ENCODE measurements at places on chromosomes 6 and 20.

DNA sequence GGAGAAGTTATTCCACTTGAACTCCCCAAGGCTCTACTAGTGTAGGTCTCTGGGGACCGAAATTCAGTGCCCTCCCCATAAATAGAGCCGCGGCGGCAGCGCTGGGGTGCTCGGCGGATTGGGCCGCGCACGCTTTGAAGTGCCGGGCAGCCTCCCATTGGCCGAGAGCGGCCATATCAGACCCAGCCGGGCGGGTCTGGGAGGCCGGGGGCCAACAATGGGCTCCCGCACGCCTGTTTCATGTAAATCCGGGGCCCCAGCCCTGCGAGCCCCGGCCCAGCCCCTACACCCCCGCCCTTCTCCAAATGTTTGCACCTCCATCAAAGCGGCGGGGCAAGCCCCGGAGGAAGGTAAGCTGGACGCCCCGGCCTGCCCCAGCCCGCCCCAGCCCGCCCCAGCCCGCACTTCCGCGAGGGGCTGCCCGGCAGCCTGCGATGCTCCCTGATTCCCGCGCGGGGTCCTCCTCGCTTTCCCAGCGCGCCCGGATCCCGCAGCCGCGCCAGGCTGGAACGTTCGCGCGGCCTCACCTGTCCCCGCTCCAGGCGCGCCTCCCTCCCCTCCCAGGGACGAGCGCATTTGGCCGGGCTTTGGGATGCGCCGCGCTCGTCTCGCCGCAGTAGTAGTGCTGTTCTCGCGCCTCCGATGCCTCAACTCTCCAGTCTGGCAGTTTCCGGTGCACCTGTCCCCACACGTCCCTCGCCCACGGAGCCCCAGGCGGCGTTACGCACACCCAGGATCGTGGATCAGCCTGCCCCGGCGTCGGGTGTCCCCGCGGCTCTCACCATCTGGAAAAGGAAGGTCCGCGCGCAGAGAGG, at the start of gene TBXT:
Gene TBXT, minus strand, starts transcription at position 51 of the 815 bp plus-strand sequence. CDS start 260 bp downstream, outside the sequence.
- no peak for DNase-seq

- no peak for DNase-seq
Observed at GRCh38 chr6:151658091-151658490, 149.4 kb upstream of the ESR1 start.

GRCh38 chr6:133040094-133040802, 200.9 kb upstream of the EYA4 start:
- DNase-seq, result no peak

DNA sequence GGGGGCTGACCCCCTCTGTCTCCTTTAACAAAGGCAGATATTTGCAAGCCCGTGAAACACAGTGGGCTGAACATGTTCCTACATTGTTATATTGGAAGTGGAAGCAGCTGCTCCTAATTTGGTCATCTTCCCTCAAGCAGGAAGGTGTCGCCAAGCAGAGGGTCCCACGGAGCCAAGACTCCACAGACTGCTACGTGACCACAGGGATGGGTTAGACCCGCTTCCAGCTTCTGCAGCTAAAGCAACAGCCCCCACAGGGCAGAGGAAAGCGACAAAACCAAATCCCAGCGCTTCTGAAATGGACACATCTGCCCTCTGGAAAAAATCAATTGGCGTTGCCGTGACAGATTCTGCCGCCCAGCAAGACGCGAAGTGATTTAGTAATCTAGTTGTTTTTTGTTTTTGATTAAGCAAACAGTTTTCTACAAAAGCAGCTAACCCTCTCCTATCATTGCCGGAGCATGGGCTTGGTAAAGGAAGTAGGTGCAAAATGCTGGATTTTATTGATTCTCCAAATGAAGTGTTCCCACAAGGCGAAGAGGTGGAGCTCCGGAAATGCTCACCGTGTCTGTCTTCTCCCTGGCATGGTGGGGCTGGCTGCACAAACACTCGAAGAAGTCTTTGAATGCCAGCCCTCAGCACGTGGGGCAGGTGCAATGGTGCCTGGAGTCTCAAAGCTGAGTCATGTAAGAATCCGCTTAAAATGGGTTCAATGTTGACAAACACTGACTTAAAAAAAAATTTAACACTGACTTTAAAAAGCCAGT, 79.4 kb upstream of the FRMD1 start:
- DNase-seq, result no peak

- no peak for DNase-seq
Observed at GRCh38 chr6:15462717-15463525, 199.9 kb downstream of the DTNBP1 start.

DNA sequence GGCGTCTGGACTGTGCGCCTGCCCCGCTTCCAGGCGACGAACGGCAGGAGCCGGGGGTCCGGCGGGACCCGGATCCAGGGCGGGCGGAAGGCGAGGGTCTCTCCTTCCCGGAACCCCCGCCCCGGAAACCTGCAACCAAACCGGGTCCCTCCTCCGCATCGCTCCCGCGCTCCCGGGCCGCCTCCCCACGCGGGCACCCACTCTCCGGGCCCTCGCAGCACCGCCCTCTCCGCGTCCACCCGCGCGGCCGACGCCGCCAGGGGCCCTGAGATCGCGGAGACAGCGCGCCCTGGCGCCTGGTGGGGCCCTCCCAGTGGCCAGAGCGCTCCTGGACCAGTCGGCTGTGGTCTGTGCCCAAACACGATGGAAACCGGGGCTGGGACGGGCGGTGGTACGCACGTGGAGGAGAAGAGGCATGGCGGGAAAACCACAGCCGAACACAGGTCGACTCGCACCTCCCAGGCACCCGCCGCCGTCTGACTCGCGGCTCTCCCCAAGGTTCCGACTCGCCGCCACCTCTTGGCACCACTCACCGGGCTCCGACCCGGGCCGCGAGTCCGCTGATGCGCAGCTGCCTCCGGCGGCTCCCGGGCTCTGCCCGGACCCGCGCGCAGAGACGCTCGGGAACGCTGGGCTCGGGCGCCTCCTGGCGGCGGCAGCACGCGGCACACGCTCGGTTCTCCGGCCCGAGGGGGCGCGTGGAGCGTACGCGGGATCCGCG, 7.9 kb downstream of the NKX2-2 start:
- peak; percentile 45 for DNase-seq

DNA sequence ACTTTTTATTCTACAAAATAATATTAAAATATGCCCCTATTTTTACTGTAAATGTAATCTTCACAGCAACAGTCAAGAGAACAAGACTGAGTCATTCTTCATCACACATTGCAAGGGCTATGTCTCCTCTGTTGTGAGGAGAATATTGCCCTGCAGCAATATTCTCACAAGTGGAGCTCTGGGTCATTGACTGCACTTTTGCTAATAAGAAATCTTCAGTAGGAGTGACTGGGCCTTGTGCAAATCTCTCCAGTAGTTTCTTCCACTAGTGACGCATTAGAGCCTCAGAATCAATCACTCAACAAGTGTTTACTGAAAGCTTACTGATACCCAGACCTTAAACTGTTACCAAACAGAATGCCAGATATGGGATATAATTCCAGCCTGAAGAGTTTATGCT, 49.1 kb downstream of the LAMA2 start:
- no peak for DNase-seq

DNA sequence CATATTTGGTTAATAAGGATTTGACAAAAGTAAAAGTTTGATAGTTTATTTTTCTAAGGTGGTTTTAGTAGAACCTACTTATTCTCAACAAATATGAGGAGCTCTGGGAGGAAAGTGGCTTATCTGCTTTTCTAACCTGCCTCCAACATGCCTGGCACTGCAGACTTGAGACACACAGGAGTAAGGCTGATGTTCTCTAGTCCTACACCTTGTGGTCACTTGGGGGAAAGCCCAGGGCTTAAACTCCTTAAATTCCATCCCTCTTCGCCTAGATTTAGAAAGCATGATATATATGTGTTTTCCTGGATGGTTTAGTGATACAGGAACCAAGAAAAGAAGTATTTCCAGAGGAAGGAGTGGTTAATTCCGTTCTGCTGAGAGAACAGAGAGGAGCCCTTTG, 39.9 kb upstream of the SAMD5 start:
- no peak for DNase-seq

DNA sequence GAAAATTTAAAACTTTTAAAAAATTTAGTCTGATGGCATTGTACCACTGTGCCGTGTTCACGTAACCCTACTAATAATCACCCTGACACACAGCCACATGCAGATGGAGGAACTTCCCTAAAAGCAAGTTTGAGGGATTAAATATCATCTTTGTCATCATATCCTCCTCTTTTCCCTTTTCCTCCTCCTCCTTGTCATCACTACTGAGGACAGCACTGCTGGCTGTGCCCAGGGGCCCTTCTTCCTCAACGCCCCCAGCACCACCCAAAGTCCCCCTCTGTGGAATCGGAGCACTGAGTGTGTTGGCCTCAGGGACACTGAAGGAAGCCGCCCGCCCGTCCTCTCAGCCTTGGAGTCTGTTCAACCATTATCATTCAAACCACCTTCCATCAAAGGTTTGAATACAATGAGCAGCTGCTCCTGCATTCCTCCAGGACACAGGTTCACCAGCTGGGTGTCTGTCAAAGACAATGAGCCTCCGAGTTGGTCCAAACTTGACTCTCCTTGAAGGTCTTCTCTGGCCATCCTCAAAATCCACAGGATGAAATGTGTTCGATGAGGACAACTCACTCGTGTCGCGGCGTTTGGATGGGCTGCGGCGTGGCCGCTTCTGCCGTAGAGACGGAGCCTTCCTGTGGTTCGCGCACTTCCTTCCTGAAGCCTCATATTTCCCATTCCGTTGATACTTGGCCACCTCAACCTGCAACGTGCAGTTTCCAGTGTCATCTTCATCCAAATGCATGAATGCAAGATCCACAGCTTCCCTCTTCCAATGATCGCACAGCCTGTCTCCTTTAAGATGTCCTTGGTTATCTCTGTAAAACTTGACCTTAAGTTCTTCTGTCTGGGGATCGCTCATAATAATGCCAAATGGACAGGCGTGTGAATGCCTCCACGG, 23.3 kb downstream of the NQO2 start:
- peak; percentile 19 for DNase-seq

DNA sequence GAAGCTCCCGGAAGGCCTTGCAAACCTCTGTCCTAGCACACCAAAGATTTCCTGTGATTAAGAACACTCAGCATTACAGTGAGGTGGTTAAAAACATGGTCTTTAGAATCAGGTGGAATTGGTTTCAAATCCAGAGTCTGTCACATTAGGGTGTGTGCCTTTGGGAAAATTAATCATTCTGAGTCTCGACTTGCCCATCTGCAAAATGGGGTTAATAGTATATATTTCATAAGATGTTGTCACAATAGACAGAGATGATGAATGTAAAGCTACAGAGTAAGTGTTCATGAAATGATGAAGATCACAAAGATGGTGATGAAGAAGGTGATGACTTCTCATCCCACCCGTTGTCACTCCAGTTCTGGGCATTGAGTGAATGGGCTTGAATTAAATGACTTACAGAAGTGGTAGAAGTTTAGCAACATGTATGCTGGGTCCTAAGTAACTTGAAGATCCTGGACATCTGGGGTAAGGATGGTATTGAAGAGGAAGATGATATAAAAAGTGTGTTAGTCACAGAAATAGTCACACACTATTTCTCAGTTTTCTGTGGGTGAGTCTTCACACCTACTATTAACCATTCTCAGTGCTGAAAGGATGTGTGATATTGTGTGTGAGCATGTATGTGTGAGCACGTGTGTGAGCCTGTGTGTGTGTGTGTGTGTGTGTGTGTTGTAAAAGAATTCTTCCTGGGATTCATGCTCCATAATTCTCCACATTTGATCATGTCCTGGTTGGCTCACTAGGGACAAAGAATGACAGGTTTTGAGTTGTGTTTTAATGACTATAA, 28.0 kb upstream of the NEDD9 start:
- no peak for DNase-seq

- no peak for DNase-seq
Observed at GRCh38 chr20:56870271-56870670, 241.2 kb downstream of the TFAP2C start.

GRCh38 chr20:4153251-4153650, 137.9 kb upstream of the RNF24 start:
- no peak for DNase-seq

DNA sequence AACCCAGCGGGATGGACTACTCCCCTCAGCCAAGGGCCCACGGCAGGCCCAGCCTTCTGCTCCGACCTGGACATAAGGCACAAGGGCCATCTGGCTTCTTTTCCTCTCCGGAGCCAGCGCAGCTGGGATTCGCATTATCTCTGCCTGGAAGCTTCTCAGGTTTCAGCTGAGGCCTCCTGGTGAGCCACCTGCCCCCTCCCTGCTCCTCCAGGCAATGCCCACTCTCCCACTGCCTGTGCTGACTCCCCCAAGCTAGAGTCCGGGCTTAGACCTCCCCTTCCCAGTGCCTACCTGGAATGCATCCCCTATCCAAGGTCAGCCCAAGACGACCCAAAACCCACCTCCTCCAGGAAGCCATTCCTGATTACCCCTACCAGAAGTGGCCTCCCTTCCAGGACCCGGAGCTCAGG, 60.7 kb downstream of the EZR start:
- DNase-seq, result no peak

GRCh38 chr20:63140514-63141433, 75.2 kb downstream of the YTHDF1 start:
- DNase-seq, result no peak

DNA sequence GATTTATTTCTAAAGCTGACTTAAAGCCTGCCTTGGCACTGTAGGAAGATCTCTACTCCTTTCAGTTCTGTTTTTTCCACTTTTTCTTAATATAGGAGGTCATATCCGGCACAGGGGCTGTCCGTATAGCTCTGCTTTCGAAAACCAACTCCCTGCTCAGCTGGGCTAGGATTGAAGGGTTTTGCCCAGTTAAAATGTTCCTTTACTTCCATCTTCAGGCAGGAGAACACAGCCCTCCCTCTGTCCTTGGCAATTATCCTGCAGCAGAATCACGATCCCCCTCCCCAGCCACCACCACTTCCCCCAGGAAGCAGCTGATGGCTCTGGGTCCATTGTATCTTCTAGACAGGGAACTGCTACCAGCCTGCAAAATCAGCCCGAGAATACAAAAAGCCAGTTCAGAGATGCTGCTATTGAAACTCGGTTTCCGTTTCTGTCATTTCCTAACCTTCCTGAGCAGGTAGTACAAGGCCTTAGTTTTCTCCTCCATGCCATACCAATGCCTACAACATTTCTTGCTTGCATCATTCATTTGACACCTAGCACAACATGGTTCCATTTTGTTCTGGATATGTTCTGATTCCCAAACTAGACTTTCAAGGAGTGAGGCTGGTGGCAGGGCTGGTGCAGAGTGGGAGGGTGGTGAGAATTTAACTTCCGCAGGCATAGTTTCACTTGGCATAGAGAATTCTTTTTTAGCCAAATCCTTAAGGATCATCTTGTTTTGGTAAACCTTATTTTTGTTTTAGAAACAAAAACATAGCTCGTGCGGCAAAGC, 53.9 kb downstream of the FAM50B start:
- DNase-seq, result no peak

- no peak for DNase-seq
Observed at GRCh38 chr6:155100591-155100990, 105.5 kb downstream of the TIAM2 start.

DNA sequence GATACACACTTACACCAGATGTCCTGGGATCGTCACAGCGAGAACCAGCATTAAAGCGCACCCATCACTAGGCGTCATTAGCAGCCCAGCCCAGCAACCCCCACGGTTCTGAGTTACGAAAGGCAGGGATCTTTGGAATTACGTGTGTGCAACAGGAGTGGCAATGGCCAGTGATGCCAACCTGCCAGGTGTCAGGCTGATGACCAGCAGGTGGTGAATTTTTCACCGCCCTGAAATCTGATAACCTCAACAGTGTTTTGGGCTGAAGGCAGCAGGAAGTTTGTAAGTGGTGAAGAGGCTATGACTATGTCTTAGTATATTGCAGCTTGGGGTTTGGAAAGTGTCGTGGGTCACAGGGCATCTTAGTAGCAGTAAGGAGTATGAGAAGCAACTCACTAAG, 166.1 kb downstream of the TMEM242 start:
- DNase-seq, result no peak

Measured in effector CD4-positive, alpha-beta T cell (primary cell).